ENCODE measurements at places on chromosomes 4 and X.

DNA sequence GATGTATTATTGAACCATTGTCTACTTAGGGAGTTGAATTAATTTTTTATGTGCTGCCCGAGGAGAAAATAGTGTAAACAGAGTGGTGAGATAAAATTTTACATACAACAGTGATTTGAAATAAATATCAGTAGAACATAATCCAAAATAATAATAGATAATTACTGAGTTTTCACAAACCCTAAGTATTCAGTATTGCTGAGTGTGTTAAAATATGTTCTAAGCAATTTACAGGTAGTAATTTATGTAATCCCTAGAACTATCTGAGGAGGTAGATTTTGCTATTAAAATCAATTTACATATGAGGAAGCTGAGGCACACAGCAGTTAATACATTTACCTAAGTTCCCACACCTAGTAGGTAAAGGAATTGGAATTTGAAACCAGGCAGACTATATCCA is 134.7 kb upstream of the FAT1 start:
- DNase-seq = no peak

DNA sequence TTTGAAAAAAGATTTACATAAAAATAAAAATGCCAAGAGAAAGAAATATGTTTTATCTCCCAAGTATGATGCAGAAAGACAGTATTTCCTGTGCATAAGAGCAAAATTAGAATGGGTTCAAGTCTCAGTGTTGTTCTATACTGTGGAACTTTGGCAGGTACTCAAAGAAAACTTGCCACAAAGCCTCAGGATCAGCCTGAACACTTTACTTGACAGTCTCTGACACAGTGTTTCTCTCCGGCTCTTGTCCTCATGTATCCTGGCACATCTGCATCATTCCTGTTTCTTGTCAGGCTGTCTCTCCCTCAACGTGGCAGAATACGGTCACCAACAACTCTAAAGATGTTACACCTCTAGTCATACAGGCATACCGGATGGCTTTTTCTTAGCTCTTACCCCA is 273.7 kb downstream of the ARHGAP24 start:
- DNase-seq = no peak

GRCh38 chr4:9920029-9920428 is 101.3 kb downstream of the SLC2A9 start:
- DNase-seq = no peak

GRCh38 chr4:170729897-170730296 is 640.1 kb upstream of the AADAT start:
- DNase-seq = no peak

DNA sequence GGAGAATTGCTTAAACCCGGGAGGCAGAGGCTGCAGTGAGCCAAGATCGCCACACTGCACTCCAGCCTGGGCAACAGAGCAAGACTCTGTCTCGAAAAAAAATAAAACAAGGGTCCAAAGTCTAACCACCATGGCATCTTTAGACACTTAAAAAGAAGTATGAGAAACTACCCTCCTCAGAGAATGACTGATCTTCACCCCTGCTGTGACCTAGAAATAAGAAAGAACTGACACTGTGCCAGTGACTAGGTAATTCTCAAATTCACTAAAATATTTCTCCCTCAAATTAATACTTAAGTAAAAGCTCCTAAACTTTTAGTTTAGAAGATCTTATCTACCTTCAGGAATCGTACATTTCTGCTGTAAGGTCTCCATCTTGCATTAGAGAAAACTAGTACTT is 80.3 kb downstream of the AFAP1 start:
- no peak for DNase-seq

DNA sequence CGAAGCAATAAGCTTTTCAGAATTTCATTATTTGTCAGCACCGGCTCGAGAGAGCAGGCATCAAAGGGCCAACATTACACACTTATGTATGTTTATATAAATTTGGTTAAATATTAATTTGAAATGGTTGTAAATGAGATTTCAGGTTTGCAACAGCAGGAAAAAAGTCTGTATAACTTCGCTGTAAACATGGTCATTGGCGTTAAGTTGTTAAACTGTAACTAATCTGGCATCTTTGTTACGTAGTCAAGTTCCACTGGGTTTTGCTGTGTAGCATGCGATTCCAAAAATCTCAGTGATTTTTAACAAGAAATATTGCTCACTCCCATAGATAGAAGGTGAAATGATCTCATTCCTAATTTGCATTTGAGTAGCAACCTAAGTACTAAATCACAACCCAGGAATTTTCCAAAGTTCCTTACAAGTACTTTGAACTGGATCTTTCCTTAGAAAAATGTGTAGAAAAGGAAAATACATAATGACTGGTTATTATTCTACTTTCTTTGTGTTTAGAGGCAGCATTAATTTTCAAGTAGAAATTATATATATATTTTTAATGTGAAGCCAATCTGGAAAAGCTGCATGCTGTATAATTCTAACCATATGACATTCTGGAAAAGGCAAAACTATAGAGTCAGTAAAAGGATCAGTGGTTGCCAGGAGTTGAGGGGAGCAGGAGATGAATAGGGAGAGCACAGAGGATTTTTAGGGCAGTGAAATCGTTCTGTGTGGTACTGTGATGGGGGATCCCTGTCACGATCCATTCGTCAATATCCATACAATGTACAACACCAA is 222.1 kb downstream of the CBR4 start:
- no peak for DNase-seq

DNA sequence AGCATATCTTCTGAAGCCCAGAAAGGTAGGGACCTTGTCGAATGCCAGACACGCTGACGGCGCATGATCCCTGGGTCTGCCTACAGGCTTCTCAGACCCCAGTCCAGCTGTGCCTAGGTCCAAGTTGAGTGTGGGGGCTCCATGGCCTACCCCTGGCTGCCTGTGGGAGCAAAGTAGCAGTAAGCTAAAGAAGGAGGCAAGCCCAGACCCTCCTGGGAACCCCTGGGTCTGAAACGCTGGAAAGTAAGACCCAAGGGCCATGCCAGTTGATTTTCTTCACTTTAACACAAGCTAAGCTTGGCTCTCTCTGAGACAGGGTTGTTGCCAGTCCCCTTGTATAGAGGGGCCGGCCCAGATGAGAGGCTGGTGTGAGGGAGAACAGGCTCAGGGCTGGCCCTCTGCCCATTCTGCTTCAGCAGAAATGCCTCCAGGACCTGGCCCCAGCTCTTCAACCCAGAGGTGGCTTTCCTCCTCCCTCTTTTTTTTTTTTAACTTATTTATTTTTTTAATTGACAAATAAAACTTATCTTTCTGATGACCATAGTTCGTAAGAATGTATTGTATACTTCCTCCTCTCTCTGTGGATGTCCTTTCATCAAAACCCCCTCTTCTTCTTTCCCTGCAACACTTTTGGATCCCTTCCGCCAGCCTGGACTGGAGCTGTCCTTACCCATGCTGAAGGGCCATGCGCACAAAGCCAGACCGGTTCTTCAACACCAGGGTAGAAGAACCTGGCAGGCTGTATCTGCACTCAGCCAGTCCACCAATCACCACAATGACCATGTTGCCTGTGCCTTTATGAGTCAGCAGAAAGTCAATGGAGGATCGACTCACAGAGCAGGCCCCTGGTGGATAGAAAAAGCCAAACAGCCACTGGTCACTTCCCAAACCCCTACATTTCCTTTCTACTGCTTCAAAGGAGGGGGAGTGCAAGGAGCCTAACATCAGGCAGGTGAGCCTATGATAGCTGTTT is 7.1 kb downstream of the AWAT2 start:
- no peak for DNase-seq

- DNase-seq = no peak
Measured at GRCh38 chrX:84216406-84216805, 28.4 kb upstream of the RPS6KA6 start.

GRCh38 chr4:47705326-47705981 is 132.4 kb downstream of the CORIN start:
- DNase-seq = no peak

DNA sequence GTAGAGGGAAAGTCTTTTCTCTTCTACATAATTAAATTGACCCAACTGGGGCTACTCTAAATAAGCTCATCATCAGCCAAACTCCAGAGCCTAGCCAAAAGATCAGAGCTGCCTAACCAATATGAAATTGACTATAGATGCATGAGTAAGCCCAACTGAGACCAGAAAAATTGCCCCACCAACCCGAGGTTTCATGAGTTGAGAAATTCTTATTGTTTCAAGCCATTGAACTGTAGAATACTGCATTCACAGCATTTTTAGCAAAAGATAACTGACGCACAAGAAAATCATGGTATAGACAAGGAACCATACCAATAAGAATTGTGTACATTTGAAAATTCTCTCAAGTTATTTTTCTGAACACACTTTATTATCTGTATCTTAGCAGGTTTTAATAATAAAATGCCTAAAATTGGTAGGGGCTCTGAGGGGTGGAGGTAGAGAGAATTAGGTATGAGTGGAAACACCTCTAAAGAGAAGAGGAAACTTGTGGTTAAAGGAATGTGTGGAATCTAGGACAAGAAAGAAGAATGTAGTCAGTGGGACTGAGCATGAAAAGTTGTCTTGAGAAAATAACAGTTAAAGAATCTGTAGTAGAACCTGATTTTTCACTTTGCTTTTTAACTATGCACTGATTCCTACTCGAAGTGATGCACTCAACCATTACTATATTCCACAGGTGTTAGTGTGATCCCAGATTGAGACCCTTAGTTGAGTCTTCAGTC is 200.9 kb upstream of the PPP1R2C start:
- DNase-seq = no peak

DNA sequence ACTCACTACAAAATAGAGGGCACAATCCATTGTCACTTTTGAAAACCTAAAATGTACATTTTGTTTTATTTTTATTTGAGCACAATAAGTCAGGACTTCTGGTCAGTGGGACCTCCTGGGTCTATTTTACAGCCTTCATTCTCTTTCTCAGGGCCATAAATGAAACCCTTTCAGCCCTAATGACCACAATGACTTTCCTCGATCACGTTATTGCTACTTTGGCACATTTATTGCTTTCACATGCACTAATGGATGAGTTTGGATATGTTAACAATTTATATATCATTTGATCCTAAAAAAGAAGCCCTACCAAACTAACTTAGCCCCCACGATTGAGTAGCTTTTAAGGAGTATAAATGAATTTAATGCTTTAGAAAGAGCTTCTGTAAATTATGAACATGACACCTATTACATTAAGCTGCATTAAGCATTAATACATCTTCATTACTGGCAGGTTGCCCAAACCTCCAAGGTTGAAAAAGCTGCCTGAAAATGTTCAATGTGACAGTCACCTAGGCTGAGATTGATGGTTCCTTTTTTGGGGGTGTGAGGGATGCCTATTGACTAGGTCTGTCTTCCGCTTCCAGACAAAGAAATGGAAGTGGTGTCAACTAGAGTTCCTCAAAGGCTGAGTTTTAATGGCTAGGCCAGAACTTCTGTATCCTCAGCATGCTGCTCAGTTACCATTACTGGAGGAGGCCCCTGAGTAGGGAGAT is 296.4 kb downstream of the GPAT3 start:
- DNase-seq = no peak

- DNase-seq = no peak
Measured at GRCh38 chr4:164012396-164013027, 518.0 kb downstream of the TMA16 start.

DNA sequence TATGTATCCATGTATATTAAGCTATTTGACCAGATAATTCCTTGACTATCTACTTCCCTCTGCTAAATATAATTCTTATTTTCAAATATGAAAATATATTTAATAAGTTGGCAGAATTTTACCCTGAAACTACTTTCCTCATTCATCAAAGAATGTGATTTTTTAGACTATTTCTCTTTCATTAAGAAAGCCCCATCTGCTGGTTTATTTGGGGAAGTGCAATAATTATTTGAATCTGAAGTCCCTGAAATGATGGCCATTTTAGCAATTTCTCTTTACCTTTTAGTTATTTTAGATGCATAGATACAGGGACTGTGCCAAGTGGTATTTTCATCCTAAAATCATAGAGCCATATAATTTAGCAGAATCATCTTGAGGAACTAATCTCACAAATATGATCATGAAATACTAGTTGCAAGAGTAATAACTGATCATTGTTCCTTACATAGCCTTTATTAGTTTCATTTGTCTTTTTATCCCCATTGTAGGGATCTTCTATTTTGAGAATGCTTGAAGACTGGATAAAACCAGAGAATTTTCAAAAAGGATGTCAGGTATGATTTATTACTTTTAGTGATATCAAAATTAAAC is 39.0 kb downstream of the ENPEP start:
- peak; percentile 14 for DNase-seq
